Epithelial cell of esophagus (primary cell): ENCODE measurements at places on chromosomes 3 and 15.

DNA sequence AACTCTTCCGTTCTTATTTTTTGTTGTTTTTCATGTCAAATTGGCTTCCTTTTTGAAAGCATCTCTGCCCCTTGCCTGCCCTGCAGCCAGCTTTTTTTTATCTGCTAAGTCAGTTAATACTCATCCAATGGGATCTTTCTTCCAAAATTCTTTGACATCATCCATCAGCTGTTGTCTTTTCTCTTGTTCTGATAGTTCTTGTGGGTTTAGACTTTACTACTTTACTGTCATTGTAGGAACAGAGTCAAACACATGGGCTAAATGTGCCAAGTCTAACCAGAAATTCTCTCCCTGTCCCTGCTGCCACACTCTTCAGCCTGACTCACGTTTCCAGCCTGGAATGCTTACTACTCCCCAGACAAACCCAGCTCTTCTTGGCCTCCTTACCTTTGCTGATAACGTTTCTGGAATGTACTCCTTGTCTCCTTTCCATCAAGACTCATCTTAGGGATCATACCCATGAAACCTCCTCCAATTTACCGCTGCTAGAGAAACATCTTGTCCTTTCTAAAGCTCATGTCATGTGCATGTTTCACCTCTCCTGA is 10.7 kb upstream of the VPS8 start:
- no peak for DNase-seq

- peak; percentile 99 for DNase-seq
These were observed 39.7 kb upstream of the PYGO1 start for GRCh38 chr15:55627730-55628368.

DNA sequence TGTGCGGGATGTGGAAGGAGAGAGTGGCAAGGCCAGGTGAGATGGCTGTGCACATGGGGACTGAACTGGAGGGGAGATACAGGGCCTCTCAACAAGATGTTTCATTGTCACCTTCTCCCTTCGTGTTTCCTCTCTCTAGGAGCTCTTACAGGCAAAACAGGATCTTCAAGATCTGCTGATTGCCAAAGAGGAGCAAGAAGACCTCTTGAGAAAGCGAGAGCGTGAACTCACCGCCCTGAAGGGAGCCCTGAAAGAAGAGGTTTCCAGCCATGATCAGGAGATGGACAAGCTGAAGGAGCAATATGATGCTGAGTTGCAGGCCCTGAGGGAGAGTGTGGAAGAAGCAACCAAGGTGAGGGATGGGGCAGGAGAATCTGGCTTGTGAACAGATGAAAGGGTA is 85.2 kb downstream of the CGNL1 start:
- peak; percentile 68 for DNase-seq

GRCh38 chr3:98536456-98537017 is 4.8 kb downstream of the GPR15 start:
- DNase-seq: peak; percentile 44

DNA sequence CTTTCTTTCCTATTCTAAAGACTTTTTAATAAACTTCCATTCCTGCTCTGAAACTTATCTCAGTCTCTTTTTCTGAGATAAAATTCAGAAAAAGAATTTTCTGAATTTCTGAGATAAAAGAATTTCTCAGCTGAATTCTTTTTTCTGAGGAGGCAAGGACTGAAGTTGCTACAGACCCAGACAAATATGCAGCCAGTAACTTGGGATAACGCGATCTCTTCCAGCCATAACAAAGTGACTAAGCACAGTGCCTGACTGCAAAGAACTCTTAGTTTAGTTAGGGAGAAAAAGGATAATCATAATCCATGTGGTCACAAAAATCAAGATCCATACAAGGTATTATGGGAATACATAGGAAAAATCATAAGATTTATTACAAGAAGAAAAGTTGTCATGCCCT is 222.0 kb upstream of the GAP43 start:
- no peak for DNase-seq

- DNase-seq: no peak
These were observed 55.1 kb upstream of the PLXNA1 start for GRCh38 chr3:126927846-126928245.

DNA sequence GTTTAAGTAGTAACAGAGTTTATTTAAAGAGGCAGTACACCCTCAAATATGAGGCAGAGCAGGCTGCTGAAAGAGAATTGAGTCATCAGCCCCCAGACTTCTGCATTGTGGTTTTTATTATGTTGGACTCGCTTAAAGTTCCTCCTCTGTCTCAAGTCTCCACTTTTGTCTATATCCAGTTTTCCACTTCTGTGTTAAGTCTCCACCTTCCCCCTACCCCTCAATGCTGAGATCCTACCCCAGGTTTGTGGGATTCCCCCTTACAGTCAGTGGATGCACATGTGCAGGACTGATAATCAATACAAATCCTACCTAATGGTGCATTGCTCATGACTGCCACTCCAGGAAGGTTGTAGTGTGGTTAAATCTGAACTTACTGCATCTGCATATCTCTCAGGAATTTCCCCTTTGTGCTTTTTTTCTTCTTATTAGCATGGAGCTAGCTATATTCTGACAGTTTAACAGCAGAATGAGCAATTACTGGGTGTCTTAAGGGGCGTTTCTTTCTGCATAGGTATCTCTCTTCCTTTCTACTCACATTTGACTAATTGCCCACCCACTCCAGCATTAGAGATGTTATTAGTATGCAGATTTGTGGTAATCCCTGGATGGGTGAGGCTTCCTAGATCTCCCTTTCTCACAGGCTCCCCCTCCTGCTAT is 11.9 kb upstream of the CD200R1L start:
- DNase-seq: peak; percentile 4

DNA sequence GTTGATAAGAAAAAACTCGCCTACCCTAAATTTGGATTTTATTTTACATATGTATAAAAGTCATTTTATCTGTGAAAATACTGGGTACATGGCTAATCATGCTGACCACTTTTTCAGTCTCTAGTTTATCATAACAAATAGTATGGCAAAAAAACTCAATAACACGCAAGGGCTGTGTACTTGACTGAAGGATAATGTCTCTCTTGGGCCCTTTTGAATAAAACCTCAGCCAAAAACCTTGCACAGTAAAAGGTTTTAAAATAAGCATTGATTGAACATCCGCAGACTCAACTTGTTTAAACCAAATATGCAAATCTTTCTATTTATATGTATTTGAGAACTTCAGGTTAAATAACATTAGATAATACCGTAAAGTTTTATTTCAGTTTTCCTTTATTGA is 285.3 kb downstream of the CADM2 start:
- no peak for DNase-seq

GRCh38 chr3:9111866-9112265 is 137.6 kb downstream of the SRGAP3 start:
- no peak for DNase-seq

DNA sequence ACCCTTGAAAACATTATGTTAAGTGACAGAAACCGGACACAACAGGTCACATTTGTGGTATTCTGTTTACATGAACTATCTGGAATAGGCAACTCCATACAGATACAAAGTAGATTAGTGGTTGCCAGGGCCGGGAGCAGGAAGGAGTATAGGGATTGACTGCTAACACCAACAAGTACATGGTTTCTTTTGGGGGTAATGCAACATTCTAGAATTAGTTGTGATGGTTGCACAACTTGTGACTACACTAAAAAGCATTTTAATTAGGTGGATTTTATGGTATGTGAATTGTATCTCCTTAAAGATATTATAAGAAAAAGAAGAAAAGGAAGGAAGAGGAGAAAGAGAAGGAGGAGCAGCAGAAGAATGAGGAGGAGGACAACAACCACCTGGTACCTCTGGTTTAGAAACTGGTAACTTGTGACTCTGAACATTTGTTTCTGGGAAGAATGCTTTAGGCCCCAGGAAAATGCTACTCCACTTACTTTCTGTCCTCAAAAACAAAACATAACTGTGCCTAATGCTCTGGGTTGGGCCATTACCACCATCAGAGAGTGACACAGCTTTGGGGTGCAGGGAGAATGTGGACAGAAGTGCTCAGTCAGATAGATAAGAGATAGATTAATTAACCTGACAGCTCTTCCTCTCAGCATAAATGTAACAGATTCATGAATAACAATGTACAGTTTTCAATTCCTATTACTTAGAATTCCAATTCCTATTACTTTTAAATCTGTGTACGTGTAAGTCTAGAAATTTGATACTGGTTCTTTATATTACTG is 20.3 kb downstream of the SETMAR start:
- no peak for DNase-seq

DNA sequence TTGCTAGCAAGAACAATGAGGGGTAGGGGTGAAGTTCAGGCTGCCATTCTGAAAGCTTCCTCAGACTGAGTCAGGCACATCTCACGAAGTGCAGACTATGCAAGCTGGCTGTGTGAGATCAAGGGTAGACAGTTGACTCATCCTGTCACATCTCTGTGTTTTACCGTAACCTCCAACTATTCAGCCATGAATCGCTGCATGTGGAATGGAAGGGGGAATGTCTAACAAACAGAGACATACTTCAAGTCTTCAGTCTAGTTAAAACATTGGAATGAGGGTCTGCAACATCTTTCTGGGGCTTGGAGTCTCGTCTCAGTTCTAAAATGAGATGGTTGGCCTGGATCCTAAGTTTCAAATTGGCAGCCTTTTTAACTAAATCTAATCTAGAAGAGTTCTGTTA is 25.9 kb downstream of the AGTR1 start:
- DNase-seq: peak; percentile 50

DNA sequence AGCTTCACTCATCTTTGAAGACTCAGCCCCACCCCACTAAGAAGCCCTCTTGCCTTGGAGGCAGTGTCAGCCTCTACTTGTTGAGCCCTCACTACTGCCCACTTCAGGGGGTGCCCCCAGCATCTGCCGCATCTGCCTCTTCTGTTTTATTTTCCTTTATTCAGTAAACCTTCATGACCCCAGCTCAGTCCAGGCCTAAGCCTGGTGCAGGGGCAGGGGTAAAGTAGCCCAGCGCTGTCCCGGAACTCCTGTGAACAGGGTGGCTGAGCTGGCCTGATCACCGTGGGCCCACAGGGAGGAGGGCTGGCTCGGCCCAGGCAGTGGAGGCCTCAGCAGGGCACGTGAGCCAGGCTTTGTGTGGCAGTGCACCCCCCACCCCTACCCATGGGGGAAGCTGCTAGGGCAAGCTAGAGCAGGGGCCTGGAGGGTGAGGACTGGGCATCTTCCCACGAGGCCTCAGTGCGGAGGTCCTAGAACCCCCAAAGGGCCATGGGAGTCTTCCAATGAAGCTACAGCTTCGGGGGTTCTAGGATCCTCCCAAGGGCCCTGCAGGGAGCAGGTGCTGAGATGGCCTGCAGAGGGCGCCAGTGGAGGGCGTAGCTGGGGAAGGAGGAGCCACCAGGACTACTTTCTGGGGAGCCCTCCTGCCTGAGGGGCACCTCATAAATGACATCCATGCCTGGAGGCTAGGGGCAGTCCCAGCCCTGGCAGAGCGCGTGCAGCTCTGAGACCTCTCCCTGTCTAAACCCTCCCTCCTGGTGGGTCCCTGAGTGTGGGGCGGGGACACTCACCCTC is 36.0 kb downstream of the TSPAN3 start:
- DNase-seq: no peak

DNA sequence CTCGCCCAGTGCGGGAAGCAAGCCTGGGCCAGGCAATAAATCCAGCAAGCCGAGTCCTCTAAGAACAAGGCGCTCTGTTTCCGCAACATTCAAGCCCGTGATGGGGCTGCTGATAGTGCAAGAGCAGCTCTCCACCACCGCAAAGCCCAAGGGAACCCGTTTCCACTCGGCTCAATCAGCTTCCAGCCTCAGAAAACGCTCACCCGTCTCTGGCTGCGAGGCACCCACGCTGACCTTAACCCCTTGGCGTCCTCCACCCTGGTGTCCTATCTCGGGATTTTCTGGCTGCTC is 17.8 kb downstream of the SPATA12 start:
- DNase-seq: peak; percentile 42
